ENCODE measurements at places on chromosomes 2 and 18. TPM values are rescaled to one million over a fixed set of nuclear protein-coding genes. Genes with fewer than 3 reads are reported as not detected.

DNA sequence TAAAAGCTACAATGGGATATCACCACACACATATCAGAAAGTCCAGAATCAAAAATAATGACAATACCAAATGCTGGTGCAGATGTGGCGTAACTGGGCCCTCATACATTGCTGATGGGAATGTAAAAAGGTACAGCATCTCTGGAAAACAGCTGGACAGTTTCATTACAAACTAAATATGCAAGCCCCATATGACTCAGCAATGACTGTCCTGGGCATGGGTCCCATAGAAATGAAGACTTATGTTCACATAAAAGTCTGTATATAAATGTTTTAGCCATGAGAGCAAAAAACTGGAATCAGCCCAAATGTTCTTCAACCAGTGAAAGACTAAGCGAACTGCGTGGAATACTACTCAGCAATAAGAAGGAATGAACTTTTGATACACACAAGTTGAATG is 56.7 kb downstream of the ALPK2 start:
- no peak for DNase-seq

Gene SCYGR5
- total RNA-seq = not detected

GRCh38 chr2:57880446-57880845 is 166.2 kb upstream of the VRK2 start:
- no peak for DNase-seq

DNA sequence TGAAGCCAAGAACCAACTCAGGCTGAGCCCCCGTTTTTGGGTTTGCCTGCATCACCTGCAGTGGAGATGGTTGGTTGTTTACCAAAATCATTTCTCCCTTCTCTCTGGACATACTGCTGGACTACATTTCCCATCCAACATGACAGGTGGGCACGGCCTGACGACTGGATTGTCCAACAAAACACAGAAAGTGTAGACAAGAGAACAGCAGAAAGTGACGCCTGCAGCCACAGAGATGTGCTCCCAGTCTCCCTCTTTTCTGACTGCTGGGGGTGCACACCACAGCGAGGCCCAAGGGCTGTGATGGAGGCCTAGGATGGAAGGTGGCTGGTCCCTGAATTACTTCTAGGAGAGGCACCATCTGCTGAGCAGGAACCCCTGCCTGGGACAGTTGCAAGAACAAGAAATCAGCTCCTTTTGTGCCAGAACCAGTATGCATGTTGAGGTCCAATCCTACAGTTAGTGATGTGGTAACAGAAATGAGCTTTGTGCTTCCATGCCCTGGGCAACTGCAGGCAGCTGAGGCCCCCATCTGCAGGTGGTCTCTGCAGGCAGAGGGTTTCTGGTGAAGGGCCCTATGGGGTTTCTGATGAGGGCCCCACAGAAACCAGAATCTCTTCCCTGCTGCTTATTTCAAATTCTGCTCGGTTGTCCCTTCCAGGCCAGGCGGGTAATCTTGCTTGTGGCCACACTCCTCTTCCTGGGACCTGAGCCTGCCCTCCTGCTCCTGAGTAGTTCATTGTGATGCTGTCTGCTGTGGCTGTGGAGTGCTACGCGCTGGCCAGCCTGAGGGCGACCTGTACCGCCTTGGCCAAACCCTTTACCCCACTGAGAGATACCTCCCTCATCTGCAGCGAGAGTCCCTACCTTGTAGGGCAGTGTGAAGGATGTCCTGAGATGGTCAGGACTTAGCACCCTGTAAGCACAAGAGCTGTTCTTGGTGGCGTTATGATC is 168.3 kb downstream of the ASB1 start:
- DNase-seq = no peak

DNA sequence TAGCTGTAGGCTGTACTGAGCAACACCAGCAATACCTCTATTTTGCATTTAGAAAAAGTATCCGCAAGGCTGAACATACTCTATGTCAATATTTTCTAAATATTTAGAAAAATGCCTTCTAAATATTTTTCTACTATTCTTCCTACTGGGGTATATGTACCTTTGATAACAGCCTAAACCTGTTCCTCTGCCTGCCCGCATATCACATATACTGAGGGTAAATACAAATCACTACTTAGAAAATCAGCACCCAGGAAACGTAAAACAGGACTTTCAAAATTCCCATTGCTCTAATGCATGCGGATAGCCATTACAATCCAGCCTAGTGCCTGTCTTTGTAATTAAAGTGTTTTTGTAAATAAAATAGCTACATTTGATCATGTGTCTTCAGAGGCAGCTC is 56.1 kb downstream of the NCKAP5 start:
- DNase-seq = no peak

GRCh38 chr2:32363597-32363996 is 6.8 kb downstream of the BIRC6 start:
- no peak for DNase-seq

GRCh38 chr2:28869494-28870145 is 489 bp downstream of the TRMT61B start:
- no peak for DNase-seq

Gene MTCL1
- total RNA-seq = 1.8 TPM

Gene GPD2
- 17.3 TPM for total RNA-seq

- no peak for DNase-seq
These were observed 127.1 kb downstream of the TNS1 start for GRCh38 chr2:217875556-217876252.

DNA sequence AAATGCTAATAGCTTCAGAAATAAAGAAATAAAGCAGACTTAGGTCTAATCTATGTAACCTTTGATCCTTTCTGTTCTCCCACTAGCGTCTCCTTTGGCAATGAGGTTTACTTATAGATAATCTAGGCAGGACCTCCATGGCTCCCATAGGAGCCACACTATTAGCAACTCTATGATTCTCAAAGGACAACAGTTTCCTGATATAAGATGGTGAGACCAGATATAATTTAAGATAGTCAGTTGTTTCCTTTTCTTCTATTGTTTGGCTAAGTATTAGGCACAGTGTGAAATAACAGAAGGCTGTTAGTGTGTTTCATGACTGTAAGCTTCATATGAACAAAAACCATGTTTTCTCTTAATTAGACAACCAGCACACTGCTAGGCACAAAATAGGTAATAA is 58.7 kb upstream of the SCN9A start:
- DNase-seq = no peak

- no peak for DNase-seq
These were observed 1.2 kb downstream of the SMYD5 start for GRCh38 chr2:73215254-73215653.

Gene NGEF
- total RNA-seq = not detected

DNA sequence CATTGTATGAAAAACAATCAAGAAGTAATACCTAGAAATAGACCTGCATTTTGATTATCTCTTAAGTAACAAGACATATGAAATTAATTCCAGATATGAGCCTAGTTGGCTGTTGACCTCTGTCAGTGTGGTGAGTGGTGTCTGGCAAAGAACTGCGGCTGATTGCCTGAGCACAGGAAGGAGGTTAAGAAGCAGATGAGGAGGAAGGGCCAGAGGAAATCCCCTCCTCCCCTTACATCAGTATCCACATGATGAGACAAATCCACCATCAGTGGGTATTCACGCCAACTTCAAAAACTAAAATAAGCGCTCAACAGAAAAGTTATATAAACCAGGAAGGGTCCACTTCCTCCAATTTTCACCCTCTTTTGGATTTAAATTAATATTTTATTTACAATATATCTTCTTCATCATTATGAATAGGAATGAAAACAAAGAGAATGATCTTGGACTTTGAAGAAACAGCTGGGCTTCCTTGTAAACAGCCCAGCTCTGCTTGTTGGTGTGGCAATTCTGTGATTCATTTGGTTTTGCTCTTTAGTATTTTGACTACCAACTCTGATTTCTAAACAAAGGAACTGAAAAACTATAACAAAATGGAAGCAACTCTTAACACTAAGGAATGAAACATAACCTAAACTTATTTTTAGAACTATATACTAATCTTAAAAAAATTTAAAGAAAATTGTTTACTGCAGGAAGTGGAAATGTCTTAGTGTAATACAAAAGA is 27.3 kb downstream of the RFTN2 start:
- no peak for DNase-seq

DNA sequence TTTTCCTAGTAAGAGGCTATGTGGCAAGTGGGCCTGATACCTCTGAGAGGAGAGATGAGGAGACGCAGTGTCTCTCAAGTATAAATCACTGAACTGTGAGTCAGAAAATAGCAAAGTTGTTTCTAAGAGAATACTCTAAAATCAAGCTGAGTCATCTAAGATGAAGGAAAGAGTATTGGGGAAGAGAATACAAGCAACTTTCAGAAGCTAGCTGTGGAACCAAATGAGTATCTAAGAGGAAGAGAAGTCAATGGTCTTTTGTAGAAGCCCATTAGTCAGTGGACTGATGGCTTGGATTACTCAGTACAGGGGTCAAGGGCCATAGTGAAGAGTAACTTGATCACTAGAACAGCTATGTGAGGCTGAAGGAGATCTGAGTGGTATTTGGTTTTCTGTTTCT is 2.7 kb upstream of the DCC start:
- no peak for DNase-seq
